Hematopoietic multipotent progenitor cell treated with erythropoietin and hydrocortisone succinate and interleukin-3 and kit ligand, for 17 days (in vitro differentiated cells): ENCODE measurements at places on chromosomes 4 and X.

DNA sequence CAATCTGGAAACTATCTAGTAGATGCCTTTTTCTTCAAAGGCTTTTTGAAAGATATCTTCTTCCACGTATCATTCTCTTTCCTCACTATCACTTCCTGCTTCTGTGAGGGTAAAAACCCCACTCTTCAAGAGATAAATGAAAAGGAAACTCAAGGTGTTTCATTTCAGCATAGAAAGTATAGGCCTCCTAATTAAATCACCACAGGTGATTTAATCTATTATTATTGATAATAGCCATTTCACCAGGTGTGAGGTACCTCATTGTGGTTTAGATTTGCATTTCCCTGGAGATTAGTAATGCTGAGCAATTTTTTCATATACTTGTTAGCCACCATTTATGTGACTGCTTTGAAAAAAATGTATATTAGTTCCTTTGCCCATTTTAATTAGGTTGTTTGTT is 92.0 kb upstream of the EMCN start:
- DNase-seq: no peak

DNA sequence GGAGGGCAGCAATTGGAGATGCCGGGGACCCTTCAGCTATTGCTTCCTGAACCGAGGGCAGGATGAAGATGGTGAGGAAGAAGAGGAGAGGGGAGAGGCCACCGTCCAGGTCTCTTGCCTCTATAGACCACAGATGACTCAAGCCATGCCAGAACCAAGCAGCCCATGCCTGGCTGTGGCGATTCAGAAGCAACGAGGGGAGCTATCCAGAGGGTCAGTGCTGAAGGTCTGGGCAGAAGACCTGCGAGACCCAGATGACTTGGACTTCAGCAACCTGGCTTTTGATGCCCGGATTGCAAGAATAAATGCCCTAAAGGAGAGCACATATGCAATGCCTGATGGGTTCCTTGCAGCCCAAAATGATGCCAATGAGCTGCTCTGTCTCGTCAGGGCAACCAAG is 70.2 kb upstream of the PRPS2 start:
- no peak for DNase-seq

GRCh38 chr4:174387143-174387542 is 103.4 kb downstream of the CEP44 start:
- DNase-seq: no peak

DNA sequence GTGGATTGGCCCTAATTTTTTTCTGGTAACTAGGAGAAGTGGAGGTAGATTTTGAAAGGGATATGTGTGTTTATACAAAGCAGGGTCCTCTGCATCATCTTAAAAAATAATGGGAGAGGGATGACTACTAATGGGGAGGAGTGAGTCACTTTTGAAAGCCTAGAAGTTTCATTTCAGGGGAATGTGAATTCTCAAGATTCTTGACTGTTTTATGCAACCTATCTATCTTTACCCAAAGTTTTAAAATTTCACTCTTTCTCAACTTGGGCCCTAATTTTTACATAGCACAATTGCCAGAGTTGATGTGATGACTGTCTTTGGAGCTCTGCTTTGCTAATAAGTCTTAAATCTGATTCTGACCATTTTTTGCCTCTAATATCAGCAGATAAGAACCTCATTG is 445.2 kb downstream of the GRXCR1 start:
- DNase-seq: no peak

DNA sequence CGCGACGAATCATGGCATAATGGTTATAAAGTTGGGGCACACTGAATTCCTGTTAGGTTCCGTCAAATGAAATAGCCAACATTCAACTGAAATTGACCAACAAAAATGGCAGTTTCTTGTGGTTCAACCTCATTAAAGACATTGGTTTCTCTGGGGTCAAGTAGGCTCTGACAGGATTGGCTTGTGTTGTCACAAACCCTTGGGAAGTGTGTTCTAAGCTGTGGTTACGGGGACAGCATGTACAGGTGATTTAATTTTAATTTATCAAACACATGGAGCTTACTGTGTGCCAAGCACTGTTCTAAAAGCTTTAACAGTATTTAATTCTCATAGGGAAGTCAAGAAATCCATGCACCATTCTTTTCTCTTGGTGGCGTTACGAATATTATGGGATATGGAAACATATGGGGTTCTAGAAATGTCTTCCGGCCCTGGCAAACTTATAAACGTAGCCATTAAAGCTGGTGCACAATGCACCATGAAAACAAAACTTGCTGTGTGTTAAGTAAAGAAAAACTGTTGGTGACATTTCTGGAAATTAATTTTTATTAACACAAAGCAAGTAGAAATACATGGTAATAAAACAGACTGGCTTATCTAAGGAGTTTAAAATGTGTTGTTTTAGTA is 891 bp downstream of the XK start:
- DNase-seq: peak; percentile 32

DNA sequence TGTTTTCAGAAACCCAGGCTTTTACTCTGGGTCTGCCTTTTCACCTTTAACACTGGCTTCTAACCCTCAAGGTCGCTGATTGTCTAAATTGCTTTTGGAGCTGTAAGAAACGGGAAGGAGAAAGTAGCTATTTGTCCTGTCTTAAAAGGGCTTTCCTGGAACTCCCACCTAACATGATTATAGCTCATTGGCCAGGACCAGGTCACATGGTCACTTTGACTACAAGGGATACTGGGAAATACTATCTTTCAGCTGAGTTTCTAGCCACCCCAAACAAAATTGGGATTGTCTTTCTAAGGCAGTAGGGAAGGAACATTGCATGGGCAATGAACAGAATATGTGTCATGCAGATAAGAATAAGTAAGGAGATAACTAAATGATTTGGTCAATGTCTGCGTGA is 106.7 kb upstream of the ARHGAP24 start:
- DNase-seq: no peak

- no peak for DNase-seq
Observed at GRCh38 chrX:64097891-64098290, 107.6 kb downstream of the AMER1 start.

DNA sequence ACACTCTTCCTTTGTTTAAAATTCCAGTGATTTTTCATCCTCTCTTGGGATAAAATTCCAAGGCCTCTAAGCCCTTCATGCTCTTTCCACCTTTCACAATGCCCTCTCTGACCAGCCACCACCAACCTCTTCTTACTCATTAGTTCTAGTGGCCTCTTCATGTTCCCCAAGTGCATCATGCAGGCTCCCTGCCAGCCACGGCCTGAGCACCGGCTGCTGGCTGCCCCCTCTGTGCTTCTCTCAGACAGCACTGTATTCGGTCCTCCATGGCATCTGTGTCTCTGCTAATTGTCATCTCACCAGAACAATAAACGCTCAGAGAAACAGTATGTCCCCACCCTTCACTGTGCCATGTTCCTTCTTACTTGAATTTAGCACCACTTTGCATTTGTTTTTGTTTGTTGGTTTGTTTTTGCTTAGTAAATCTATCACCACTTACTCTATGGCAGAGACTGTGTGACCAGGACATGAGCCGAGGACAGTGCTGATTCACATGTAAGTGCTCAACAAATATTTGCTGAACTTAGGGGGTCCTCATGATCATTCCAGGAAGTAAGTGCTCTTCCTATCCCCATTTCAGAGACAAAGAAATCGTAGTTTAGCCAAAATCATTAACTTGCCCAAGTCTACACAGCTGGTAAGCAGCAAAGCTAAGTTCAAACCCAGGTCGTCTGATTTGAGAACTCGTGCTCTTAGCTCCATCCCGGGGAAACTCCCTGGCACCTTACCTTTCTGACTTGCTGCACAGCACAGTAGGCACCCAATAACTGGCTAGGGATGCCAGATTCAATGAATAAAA is 77.1 kb upstream of the UCP1 start:
- no peak for DNase-seq

DNA sequence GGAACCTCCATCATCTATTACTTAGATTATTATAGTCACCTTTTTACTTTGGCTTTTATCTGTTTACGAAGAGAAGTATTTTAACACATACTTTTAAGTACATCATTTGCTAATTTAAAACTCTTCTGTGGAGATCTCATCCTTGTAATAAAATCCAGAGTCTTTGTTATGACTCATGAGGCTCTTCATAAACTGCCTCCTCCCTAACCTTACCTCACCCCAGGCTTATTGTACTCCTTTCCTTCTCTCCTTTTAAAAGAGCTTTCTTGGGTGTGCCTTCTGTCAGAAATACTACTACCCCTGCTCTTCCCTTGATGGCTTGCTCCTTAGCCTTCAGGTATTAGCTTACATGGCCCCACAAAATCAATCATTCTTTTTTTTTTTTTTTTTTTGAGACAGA is 6.6 kb downstream of the ARL9 start:
- no peak for DNase-seq

DNA sequence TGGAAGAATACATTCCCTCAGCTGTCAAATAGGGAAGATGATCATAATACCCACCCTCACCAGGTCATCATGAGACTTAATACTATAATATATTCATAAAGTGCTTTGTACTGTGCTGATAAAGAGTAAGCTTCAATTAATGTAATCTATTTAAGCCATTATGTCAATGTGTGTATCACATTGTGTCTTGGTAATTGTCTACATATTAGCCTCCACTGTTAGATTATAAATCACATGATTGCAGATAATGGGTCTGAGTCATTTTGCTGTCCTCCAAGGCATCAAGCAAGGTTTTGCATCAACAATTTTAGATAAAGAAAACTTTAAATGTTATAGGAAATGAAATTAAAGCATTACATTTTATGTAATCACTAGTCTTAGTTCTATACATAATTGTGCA is 45.2 kb upstream of the CEP135 start:
- DNase-seq: no peak

GRCh38 chr4:48484494-48485168 is 1.5 kb downstream of the SLC10A4 start:
- peak; percentile 34 for DNase-seq

DNA sequence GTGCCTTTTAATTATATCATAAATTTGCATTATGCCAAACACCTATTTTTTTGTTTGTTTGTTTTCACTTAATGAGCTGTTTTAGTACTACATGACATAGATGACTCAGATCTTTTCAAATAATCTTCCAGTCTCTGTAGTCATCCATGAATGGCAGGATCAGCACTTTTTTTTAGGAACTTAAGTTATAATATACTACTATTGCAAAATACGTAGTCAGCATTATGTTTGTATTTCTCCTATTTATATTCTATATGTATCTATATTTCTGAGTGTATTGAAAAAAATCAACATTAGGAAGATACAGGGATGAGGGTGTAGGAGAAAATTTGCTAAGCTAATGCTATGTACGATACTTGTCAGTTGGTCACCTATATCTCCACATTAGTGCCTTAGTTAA is 773.1 kb upstream of the AGA start:
- DNase-seq: no peak

- no peak for DNase-seq
Observed at GRCh38 chrX:72621163-72621562, 48.5 kb upstream of the HDAC8 start.

DNA sequence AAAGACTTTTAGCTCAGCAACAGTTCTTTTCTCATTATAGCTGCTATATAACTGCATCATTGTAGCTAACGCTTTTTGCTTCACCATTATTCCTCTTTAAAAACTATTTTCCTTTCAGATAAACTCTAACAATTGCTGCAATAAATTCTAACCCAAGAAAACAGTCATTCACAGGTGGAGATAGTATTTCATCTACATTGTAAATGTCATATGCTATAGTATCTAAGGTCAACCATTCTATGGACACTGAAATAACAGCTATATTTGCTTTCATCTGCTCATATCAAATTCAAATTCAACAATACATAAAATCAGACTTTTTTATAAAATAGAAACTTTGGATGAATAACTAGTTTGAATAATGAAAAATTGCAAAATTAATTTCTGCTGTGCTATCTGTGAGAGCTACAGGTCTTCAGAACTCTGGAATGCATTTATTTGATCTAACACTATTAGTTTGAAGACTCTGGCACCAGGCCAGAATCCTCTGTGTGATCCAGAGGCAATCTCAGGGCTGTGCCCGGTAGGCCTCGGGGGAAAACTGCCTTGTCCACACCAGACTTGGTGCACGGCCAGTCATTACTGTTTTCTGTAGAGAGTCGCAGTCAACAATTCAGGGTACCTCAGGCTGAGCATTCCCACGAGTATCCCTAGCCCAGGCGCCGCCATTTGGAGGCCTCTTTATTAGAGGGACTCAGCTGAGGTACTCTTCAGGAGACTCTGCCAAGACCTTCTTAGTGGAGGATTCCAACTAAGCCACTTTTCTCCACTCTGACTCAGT is 332.4 kb downstream of the SLC7A11 start:
- DNase-seq: no peak

- no peak for DNase-seq
Observed at GRCh38 chr4:791898-792625, 33.9 kb downstream of the CPLX1 start.

DNA sequence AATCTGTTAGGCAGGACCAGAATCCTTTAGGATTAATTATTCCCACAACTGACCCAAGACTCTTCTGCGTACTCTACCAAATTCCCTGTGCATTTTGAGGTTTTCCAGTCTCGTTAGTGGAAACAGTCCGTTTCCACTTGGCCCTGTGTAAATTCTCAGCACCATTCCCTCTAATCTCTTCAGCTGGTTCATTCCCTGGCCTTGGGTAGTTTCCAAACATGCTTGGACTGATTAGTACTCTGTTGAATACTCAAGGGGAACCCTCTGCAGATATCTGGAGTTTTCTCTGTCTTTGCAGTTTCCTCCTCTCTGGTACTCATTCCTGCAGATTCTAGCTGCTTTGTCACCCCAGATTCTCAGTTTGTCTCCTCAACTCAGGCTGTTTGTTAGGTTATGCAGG is 80.4 kb downstream of the ZFX start:
- no peak for DNase-seq

DNA sequence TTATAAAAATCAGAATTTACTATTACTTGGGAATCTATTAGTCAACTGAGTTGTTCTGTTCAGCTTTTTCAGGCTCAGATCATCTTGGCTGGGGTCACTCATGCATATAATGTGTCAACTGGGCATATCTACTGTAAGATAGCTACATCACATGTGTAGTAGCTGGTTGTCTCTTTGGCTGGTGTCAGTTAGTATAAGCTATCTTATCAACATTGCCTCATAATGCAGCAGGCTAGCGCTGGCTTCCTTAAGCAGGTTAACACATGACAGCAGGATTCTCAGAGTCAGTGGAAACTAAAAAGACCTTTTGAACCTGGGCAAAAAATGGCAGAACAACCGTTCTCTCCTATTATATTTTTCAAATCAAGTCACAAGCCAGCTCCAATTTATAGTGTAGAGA is 378.3 kb upstream of the PCDH10 start:
- DNase-seq: no peak

DNA sequence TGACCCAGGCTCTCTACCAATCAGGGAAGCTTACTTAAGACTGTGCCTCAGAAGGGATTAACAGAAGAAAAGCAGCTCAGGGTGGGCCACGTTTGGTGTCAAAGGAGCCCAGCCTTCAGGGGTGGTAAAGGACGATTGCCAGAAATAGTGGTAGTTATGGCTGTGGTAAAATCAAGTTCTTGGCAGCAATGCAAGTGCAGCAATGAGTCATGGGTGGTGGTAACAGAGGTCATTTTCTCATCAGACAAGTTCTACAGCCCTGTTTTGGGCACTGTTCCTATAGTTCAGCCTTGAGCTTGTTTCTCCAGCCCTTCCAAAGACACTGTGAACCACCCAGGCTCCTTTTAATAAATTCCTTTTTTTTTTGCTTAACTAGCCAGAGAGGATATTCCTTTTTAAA is 120.3 kb downstream of the EFHC2 start:
- DNase-seq: no peak
